ENCODE measurements at places on chromosomes 16 and 17.

DNA sequence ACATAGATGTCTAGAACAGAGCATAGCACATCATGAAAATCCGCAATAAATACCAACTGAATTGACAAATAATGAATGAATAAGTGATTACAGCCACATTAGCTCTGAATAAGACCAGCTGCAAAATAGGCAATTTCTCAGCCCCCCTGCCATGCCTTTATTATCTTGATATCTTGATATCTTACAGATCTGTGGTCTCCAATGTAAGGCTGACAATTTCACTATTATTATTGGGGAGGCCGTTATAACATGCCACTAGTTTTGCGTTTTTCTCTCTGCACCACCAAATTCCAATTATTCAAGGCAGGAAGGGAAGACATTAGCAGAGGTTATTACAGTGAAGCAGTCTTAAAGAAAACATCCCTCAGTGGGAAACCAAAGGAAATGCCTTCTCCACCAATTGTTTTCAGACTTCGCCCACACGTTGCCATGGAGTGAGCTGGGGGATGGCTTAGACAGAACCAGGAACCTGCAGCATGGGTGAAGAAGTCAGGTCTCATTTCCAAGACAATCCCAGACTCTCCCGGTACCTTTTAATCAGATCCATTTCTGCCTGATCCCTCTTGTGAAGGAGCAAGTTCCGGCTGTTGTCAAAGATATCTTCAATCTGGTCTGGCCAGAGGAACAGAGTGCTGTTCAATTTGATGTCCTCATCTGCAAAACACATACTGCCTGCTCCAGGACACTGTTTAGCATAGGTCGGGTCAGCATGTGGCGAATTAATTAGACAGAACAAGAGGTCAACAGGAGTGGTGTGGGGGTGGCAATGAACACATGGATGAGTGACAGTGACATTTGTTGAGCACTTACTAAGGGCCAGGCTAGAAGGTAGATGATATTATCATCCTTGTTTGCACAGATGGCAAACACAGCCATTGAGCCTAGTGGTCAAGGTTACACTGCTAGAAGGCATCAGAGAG lies 46.4 kb downstream of the DNAH3 start:
- no peak for DNase-seq

GRCh38 chr16:71855937-71856662 lies 10.3 kb downstream of the ATXN1L start:
- DNase-seq: no peak

GRCh38 chr17:76111956-76112355 lies 8.4 kb upstream of the EXOC7 start:
- no peak for DNase-seq

DNA sequence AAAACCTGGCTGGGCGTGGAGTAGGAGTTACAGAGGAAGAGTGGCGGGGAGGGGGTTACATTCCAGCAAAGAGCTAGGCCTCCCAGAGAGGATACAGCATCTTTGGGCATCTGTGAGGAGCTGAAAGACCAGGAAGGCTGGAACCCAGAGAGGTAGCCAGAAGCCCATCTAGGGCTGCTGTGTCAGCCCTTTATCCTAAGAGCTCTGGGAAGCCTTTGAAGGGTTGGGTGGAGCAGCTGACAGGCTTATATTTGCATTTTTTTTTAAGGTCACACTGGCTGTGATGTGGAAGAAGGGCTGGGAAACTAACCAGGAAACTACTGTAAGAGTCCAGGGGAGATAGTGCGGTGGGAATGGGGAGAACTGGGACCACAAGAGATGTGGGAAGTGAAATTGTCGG lies 6.8 kb upstream of the CNOT1 start:
- DNase-seq: no peak

- peak; percentile 19 for DNase-seq
Measured at GRCh38 chr16:3157229-3158025, 22.6 kb downstream of the ZNF213 start.

DNA sequence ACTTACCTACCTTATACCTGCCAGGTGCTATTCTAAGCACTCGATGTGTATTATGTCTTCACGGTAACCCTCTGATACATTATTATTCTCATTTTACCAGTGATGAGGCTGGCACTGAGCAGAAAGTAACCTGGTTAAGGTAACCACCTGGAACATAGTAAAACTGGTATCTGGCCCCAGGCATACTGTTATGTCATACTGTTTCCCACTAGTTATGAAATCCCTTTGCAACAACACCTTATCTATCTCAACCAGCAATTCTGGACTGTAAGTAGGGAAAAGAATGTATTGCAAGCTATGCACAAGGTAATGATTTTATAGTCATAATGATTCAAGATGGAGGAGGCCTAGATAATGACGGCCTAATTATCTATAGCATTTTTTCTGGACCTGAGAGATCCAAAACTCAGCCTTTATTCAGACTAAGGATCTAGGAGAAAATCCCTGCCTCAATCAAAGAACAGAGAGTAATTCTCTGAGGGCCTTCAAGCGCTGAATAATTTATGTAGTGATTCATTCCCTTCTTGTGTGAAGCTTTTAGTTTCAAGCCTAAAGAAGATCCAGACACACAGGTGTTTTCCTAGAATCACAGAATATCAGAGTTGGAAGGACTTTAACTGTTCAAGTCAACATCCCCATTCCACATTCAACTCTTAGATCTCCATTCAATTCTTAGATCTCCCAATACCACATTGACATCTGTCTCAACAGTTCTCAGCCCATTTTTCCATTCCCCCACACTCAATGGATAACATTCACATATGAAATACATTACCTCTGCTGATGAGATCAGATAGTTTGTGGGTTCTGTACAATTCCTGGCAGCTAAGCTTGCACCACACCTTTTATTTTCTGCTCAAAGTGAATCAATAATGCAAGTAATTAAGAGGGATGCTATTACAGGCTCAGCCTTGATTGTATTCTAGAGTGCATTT lies 14.9 kb upstream of the MMD start:
- no peak for DNase-seq

Data from NCI-H2107 (cell line).